CD4-positive, alpha-beta T cell treated with Interleukin-15 for 1 hour (primary cell): ENCODE measurements at places on chromosomes 7 and 10.

DNA sequence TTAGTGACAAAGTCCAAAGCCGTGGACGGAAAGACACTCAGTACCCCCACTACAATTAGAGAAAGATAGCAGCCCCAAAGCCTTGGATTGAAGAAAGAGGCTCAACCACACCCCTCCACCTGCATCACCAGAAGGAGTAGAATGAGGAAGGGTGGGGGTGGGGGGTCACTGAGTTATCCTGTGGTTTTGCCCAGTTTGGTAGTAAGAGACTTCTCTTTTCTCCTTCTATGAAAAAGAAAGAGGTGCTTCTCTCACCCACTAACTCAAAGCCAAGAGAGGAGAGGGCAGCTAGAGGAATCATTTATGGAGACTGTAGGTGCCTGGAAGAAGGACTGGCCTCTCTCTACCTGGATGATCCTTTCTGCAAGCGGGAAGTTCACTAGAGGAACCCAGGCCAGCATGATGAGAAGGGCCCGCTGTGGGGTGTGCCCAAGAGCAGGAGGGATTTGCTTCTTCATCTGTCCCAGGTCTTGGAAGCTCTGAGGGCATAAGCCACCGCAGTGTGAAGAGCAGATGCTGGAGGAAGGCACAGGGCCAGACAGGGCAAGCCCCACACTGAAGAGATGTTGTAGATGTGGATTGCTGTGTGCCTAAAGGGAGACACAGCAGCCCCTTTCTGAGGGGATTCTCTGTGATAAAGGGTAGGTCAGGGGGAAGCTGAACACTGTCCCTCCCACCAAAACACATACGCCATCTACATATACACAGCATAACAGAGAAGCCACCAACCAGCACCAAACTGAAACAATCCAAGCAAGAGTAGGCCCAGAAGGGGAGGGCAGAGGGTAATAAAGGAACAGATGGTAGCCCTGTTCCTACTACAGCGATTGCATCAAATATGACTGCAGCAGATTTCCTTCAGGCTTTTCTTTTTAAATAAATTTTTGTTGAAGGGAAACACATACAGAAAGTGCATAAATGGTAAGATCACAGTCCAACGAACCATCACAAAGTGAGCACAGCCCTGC lies 25.8 kb upstream of the LANCL2 start:
- no peak for DNase-seq

- no peak for DNase-seq
These were observed 21.6 kb upstream of the FAM180A start for GRCh38 chr7:135770139-135770710.

GRCh38 chr7:22578007-22578733 lies 78.2 kb upstream of the STEAP1B start:
- no peak for DNase-seq

DNA sequence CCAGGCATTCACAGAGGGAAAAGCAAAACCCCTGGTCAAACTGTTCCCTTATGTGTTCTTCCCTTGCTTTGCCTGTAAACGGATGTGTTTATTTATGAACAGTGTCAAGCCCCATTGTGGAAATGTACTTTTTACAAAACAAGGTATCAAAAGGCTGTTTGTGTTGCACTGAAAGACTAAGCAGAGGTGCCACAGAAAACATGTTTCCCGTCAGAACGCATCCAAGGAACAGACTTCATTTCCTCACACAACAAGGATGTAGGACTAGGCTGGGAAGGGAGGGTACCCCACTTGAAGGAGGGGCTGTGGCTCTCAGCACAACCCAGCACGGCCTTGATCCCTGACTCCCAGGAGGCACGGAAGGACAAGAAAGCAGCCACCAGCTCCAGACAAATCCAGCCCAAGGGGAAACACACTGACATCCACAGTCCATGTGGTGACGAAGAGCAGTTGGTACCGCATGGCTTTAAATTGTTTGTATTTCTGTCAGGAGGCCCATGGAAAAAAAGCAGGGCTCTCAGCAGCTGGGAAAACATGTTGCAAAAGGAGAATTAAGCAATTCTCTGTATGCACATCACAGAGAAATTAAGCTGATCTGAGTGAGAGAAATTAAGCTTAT lies 85.6 kb downstream of the RNF216 start:
- DNase-seq, result no peak

DNA sequence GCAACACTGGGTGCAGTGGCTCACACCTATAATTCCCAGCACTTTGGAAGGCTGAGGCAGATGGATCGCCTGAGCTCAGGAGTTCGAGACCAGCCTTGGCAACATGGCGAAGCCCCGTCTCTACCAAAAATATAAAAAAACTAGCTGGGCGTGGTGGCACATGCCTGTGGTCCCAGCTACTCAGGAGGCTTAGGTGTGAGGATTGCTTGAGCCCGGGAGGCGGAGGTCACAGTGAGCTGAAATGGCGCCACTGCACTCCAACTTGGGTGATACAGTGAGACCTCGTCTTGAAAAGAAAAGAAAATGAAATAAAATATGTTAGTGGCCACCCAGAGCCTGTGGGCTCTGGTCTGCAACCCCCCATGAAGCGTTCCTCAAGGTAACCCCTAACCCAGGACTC lies 13.3 kb downstream of the ITPRIP start:
- no peak for DNase-seq

- DNase-seq, result no peak
These were observed 41.8 kb downstream of the NCAPG2 start for GRCh38 chr7:158662610-158663427.

DNA sequence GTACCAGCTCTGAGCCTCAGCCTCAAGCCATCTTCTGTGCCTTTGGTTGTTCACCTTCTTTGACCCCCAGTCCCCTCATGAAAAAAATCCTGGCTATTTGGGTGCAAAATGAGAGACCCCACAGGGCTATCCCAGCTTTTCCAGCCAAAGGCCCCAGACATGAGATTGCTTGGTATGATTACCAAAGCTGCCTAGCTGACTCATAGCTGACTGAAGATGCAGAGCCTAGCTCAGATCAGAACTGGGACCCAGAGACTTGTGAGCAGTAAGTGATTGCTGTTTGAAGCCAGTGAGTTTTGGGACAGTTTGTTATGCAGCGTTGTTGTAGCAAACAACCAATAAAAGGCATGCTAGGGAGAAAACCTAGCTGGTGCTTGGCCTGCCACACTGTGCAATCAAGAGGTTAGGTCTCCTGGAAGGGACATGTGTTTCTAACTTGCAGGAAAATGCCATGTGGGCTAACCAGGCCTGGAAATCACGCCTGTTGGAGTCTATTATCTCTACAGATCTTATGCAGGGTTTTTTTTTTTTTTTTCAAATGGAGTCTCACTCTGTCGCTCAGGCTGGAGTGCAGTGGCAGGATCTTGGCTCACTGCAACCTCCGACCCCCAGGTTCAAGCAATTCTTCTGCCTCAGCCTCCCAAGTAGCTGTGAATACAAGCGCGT lies 48.0 kb upstream of the DAGLB start:
- DNase-seq, result no peak

- DNase-seq, result no peak
These were observed 61.3 kb downstream of the KAT6B start for GRCh38 chr10:74887614-74888284.

GRCh38 chr7:114214466-114214865 lies 200.1 kb upstream of the FOXP2 start:
- no peak for DNase-seq

DNA sequence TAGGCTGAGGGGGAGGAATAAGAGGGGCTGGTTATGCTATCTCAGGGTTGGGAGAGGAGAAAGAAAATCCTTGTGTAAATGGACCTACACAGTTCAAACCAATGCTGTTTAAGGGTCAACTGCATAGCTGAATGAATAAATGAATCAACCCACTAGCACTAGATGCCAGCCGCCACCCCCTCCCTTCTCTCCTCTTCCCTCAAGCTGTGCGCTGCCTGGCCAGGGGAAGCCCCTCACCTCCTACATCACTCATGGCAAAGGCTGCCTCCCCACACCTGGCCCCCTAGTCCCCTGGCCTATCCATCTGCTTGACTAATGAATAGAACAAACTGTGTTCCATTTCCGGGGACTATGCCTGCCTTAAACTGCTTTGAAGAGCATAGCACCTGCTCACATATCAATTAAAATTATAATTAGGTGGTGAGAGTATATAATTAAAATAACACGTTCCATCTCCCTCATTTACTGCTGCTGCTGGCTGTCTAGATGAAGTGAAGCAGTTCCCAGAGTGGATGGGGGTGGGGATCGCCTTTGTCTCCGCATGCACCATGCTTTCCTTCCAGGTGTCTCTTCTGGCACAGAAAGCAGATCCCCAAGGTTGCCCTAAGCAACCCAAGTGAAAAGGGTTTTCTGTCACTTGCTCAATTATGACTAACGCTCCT lies 32.6 kb downstream of the GRID1 start:
- no peak for DNase-seq

- no peak for DNase-seq
These were observed 143.6 kb upstream of the NFE2L3 start for GRCh38 chr7:26008428-26008827.

DNA sequence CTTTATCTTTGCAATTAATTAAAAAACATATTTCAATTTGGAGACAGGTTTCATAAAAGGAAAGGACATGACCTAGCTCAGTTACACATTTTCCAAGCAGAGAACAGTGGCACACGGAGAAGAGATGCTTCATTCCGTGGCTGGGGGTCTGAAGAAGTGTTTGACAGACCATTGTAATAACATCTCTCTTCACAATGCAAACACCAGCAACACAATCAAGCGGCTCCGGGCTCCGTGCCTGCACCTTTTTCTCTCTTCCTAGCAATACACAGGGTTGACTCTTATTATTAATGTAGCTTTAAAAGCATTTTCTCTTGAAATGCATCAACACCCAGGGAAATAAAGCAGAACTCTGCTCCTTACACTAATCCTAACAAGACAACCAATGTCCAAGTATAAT lies 261.0 kb upstream of the AOAH start:
- no peak for DNase-seq

DNA sequence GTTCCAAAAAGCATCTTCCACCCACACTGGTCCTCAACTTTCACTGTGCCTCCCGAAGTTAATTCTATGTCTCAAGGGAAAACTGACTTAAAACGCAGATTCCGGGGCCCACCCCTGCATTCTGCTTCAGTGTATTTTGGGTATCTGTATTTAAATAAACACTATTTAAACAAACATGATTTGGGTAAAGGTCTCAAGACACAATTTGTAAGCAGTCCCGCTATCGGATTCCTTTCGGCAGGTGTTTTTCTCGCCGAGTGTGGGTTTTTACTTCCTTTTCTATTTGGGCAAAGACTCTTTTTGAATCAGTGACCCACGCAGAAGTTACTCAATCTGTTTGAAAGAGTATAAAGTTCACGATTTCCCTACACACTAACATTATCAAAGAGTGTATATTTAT lies 1.2 kb downstream of the PDIA4 start:
- no peak for DNase-seq

GRCh38 chr7:13416071-13416470 lies 573.4 kb downstream of the ETV1 start:
- DNase-seq, result no peak

DNA sequence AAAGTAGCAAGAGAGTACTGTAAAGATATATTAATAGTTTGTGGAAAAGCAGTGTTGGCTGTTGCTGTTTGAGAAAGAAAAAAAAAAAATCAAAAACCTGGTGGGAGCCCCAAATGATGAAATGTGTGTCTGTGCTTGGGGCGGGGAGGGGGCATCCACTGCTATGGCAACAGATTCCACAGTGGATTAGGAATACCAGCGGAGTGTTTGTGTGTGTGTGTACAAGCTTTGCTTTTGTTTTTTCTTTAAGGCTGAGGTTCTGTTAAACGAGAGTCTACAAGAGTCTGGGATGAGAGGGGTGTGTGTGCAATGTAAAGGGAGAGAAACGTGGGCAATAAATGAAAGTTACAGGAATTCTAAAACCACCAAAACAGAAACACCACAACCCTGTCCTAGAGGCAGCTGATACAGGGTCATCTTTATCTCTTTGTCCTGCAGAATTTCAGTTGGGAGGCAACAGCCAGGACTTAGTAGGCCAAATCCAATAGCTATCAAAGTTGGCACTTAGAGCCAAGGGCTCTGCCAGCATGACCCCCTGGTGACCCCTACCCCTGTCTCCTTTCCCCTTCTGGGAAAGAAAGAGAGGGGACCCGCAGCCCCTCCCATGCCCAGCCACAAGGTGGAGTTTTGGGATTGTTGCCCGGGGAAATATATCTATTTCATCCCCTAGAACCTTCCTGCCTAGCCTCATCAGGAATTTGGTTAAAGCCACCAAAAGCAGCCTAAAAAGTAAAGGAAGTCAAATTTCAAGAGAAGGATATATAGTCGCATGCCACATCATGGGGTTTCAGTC lies 85.4 kb downstream of the OSBPL3 start:
- DNase-seq, result no peak

- no peak for DNase-seq
These were observed 30.4 kb downstream of the LEP start for GRCh38 chr7:128271471-128271941.

GRCh38 chr10:119426699-119427098 lies 115.8 kb downstream of the RGS10 start:
- no peak for DNase-seq

GRCh38 chr10:53033396-53033795 lies 260.8 kb upstream of the MBL2 start:
- no peak for DNase-seq

- DNase-seq, result no peak
These were observed 25.7 kb downstream of the UNC5B start for GRCh38 chr10:71237843-71238623.

DNA sequence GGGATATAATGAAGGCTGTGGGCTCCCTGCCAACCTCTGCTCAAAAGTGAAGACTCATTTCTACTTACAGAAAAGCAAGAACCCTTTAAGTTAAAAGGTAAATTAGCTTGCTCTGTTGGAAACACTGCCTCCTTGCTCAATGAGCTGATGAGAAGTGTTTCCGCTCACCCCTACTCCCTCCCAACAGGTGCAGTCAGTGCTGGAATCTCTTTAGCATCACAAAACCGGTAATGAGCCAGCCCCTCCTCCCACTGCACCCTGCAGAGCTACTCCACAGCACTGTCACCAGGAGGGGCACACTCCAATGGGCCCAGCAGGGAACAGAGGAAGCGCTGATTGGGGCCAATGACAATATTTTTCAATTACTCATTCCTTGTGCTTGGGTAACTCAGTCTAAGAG lies 262.5 kb downstream of the TCERG1L start:
- no peak for DNase-seq

- DNase-seq, result no peak
These were observed 9.5 kb downstream of the IRF5 start for GRCh38 chr7:128946936-128947830.

DNA sequence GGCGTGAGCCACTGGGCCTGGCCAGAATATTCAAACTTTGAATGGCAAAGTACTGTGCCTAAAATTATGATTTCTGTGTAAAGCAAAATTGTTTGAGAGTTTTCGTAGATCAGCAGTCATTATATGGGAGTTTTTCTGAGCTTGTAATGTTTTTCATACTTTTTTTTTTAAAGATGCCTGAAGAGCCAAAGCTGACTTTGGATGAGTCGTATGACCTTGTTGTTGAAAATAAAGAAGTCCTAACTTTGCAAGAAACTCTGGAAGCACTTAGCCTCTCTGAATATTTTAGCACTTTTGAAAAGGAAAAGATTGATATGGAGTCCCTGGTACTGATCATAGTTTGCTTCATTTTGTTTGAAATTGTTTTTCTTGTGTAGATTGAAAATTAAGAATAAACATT lies 26.7 kb downstream of the SEC23IP start:
- no peak for DNase-seq
